ENCODE measurements at places on chromosomes 3 and 15.

DNA sequence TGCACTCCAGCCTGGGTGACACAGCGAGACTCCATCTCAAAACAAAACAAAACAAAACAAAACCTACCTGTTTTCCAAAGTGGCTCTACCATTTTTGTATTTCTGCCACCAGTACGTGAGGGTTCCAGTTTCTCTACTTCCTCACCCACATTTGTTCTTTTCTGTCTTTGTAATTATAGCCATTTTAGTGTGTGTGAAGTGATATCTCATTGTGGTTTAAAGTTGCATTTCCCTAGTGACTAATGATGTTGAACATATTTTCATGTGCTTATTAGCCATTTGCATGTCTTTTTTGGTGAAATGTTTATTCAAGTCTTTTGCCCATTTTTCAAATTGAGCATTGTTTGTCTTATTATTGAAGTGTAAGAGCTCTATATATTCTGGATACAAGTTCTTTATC is 50.7 kb downstream of the TRA2B start:
- no peak for DNase-seq
- no peaks in the 10 kb centered on the region for H3K36me3 ChIP-seq
- H3K4me3 ChIP-seq = no peak overlapping the region
- H3K27me3 ChIP-seq = no peaks in the 10 kb centered on the region

- peak overlapping the region; percentile 45 for H3K4me3 ChIP-seq
- no peaks in the 10 kb centered on the region for H3K36me3 ChIP-seq
- no peak overlapping the region for H3K27ac ChIP-seq
- peaks cover 43% of the 10 kb centered on the region for H3K4me1 ChIP-seq
- peaks cover 48% of the 10 kb centered on the region for H3K27me3 ChIP-seq
These were observed 244.4 kb upstream of the TOPAZ1 start for GRCh38 chr3:43997316-43997715.

- H3K4me1 ChIP-seq = no peaks in the 10 kb centered on the region
- no peak for DNase-seq
- H3K4me3 ChIP-seq = no peak overlapping the region
- H3K27me3 ChIP-seq = no peaks in the 10 kb centered on the region
These were observed 18.8 kb downstream of the PCSK6 start for GRCh38 chr15:101470548-101471239.

DNA sequence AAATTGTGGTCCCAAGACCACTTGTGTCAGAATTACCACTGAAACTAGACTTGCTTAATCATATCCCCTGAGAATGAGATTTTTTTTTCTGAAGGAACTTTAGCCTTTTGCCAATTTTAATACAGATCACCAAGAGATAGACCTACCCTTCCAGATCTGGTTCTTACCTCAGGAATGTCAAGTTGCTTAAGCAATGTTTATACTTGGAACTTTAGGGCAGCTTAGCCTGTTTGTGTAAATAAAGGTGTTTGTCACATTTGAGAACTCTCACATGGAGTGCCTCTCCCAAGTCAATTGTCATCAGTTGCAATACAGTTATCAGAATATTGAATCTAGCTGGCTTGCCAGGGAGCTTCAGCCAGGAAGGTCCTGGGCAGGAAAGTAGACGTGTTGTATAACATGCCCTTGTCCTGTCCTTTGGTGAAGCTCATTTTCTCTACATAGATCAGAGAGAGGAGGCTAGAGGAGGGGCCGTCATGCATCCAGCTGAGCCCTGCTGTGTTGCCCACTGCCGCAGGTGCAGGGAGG is 3.9 kb downstream of the GPD1L start:
- peaks cover 12% of the 10 kb centered on the region for H3K4me1 ChIP-seq
- H3K27ac ChIP-seq = no peak overlapping the region
- no peak for DNase-seq

- no peaks in the 10 kb centered on the region for H3K36me3 ChIP-seq
- peaks cover 21% of the 10 kb centered on the region for H3K4me1 ChIP-seq
- H3K27me3 ChIP-seq = no peaks in the 10 kb centered on the region
- H3K27ac ChIP-seq = peak overlapping the region; percentile 70
These were observed 792 bp downstream of the TPRA1 start for GRCh38 chr3:127589600-127590281.

GRCh38 chr3:190058521-190059241 is 62.0 kb downstream of the P3H2 start:
- H3K27ac ChIP-seq = no peak overlapping the region
- DNase-seq = no peak
- H3K27me3 ChIP-seq = no peaks in the 10 kb centered on the region

All from effector memory CD4-positive, alpha-beta T cell (primary cell).